ENCODE measurements at places on chromosomes 3 and 15.

- DNase-seq = no peak
Measured at GRCh38 chr15:53811530-53811929, 52.1 kb upstream of the WDR72 start.

DNA sequence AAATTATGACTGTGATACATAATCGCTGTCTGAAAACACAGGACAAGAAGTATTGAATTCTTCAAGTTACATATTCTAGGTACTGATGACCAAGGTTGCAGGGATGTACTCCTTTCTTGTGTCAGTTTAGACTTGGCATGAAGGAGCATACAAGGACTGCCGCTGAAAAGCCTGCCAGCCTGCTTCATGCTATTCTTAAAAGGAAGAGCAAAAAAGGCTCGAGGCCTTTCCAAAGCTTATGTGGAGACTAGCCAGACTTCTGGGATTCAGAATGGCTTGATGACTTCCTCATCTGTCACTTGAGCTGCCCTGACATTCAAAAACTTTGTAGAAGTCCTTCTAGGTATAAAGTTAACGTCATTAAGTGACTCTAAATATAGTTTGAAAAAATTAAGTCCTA lies 92.0 kb downstream of the CADM2 start:
- no peak for DNase-seq

GRCh38 chr15:78537266-78537905 lies 2.9 kb upstream of the PSMA4 start:
- no peak for DNase-seq

DNA sequence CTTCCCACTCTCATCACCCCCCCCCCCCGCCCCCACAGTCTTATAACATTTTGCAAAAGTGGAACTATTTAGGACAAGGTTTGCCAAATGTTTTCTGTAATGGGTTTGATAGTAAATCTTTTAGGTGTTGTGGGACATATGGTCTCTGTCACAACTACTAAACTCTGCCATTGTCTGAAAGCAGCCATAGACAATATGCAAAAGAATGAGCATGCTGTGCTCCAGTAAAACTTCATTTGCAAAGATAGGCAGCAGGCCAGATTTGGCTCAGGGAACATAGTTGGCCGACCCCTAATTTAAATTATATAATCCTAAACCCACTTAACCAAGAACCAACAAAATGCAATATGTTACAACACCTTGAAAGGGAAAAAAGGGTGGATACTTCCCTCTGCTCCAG lies 46.4 kb downstream of the TIPARP start:
- DNase-seq = no peak

DNA sequence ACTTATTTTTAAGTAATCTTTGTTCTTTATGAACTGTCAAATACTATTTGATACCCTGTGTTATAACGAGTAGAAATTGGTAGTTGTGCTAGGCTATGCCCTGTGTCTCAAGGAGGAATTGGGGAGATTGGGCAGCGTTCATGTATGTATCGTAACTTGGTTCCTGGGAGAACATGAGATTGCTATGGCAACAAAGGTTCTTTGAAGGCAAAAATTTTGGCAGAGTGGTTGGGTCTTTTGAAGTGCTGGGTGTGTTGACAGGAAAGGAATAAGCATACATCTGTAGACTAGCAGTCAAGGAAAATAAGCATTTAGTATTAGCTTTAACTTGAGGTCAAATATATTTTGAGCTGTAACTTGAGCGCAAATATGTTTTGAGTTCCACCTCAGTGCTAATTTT lies 45.3 kb downstream of the TCF12 start:
- DNase-seq = no peak

GRCh38 chr3:133464573-133464972 lies 64.7 kb downstream of the BFSP2 start:
- DNase-seq = no peak

GRCh38 chr3:151580591-151580990 lies 119.7 kb upstream of the IGSF10 start:
- no peak for DNase-seq

GRCh38 chr15:40064231-40064894 lies 25.4 kb upstream of the SRP14 start:
- no peak for DNase-seq

- peak; percentile 22 for DNase-seq
Measured at GRCh38 chr3:66472313-66473134, 28.3 kb downstream of the LRIG1 start.
